ENCODE measurements at places on chromosomes 2 and 18. TPM values are rescaled to one million over a fixed set of nuclear protein-coding genes. Genes with fewer than 3 reads are reported as not detected.

DNA sequence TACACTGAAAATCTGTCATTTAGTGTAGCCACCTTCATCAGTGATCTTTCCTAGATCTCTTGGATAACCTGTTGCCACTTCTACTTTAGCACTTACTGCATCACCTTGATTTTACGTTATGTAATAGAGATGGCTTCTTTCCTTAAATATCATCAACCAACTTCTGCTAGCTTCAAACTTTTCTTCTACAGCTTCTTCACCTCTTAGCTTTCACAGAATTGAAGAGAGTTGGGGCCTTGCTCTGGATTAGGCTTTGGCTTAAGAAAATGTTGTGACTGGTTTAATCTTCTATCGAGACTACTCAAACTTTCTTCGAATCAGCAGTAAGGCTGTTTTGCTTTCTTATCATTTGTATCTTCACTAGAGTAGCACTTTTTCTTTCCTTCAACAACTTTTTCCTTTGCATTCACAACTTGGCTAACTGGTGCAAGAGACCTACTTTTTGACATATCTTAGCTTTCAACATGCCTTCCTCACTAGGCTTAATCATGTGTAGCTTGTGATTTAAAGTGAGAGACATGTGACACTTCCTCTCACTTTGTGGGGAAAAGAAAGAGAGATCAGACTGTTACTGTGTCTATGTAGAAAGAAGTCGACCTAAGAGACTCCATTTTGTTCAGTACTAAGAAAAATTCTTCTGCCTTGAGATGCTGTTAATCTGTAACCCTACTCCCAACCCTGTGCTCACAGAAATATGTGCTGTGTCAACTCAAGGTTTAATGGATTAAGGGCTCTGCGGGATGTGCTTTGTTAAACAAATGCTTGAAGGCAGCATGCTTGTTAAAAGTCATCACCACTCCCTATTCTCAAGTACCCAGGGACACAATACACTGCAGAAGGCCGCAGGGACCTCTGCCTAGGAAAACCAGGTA, 99.6 kb downstream of the ATL2 start:
- peak; percentile 24 for DNase-seq

GRCh38 chr2:221876016-221876415, 303.9 kb upstream of the EPHA4 start:
- DNase-seq, result no peak

DNA sequence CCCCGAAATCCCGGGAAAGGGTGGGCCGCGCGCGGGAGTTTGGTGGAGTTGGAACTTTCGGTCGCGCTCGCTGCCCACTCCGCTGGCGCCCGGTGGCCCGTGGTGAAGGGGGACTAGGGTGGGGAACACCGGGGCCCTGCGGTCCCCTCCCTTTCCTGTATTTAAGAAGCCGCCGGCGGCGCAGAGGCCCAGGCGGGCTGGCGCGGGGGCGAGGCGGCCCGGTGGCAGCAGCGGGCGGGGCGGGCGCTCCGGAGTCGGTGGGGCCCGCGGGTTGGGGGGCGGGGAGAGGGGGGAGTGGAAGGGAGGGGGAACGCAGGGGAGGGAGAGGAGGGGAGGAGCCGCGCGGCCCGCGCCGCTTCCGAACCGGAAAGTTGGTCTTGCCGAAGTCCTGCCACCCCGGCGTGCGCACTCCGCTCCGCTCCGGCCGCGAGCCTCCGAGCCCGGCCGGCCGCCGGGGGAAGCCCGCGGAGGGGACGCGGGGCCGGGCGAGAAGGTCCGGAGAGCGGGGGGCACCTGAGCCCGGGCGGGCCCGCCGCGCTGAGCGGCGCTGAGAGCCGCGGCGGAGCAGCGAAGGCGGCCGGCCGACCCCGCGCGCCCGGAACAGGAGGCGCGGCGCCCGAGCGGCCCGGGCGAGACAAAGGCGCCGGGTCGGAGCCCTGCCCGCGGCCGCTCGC, 425 bp upstream of the SALL3 start:
- no peak for DNase-seq

DNA sequence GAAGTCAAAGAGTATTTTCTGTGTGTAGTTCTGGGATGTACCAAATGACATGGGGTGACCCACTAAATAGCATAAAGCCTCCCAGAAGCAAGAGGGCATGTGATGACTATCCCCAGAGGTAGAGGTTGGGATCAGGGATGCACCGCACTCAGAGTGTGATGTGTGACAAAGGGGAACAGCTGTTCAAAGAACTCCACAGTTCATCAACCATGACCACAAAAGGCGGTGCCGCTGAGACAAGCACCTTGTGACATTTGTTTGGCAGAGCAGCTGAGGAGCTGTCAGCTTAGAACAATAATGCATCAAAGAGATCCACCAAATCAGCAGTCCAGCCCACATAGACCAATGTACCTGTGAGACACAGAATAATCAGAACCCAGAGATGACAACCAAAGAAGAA, 81.3 kb downstream of the VWC2L start:
- DNase-seq, result no peak

RFX8 gene
- 2.3 TPM for polyA plus RNA-seq

DNA sequence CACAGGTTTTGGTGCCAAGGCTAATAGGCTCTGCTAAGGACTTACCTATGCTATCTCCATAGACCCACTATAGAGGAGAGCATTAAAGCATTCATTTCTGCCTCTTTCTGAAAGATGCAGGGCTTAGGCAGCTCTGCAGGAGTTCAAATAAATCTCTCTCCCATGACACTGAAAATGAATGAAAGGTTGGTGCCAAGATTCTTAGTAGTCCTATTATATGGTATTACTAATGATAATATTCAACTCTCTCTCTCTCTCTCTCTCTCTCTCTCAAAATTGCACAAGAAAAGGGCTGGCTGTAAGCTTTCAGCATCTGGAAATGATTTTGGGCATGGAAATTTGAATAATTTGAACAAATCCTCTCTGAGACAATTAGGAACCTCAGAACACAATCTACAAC, 433.7 kb downstream of the MBD2 start:
- no peak for DNase-seq

DNA sequence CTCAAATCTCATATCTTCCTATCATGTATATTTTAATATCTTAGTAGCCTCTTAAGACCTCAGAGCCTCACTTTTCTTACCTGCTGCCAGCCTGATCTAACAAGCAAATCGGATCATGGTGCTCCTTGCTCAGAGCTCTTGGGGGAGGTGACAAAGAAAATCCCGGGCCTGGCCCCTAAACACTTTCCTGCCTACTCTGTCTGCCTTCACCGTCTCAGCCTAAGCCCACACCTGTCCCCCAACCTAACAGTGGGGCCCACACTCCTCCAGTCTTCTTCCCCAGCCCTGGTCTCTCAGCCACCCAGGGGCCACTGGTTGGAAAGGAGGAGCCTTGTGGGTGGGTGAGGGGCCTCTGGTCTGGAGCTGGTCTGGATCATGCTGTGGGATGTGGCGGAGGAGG, 207.3 kb downstream of the HAUS1 start:
- DNase-seq, result no peak

- DNase-seq, result no peak
Measured at GRCh38 chr2:227436436-227437174, 35.4 kb upstream of the AGFG1 start.

GRCh38 chr18:24346254-24346653, 51.4 kb downstream of the OSBPL1A start:
- DNase-seq, result no peak

GRCh38 chr18:70166668-70167067, 38.8 kb downstream of the RTTN start:
- no peak for DNase-seq

GRCh38 chr2:181176540-181176939, 196.1 kb downstream of the UBE2E3 start:
- DNase-seq, result no peak

- DNase-seq, result no peak
Measured at GRCh38 chr2:74119339-74119738, 28.4 kb downstream of the BOLA3 start.

DNA sequence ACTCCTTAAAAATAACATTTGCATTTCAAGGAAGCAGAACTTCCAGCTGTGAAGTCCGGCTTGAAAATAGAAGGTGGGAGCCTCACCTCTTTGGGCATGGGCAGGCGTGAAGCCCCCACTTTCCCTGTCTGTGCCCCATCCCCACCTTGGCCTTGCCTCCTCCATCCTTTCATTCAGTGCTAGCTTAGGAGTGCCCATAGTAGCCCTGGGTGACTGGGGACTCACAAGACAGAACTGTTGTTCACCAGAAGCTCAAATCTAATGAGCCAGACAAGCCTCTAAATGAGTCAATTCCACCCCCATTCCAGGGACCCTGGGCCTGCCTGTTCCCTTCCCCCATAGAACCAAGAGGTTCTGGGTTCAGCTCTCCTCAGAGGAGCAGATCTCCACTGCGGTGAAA, 20.0 kb downstream of the SPATA3 start:
- DNase-seq, result no peak

GNLY gene
- not detected for polyA plus RNA-seq

DNA sequence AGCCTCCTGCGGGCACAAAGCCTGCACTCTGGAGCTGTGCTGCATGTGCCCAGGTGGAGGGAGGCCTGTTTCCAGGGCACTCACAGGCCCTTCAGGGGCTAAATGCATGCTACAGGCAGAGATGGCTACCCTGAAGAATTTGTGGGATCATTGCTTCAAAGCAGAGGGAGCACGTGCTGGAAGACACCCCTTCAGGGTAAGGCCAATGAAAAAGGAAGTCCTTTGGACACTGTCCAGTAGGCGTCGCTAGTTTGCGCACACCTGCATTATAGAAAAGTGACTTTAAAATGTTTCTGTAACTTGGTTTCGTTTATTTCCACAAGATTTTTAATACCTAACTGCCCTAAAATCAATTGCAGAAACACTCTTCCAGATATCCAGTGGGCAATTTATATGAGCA, 325.3 kb downstream of the ZNF516 start:
- DNase-seq, result no peak

DNA sequence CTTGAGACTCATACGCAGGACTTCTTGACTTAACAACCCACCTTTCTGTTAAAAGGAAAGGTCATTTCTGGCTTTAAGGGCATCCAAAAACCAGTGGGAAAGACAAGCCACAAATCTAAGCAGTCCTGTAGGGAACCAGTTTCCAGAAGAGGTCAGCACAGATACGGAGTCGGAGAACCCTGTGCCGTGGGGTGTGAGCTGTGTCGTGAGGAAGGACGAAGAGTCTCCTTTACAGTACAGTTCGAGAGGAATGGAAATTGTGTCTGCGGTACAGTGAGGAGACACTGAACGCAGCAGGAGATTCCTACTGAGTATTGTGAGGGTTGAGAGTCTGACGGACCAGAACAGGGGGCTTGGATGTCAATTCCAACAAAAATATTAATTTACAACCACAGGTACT, 17.7 kb downstream of the SLC30A3 start:
- DNase-seq, result no peak

GRCh38 chr2:110874453-110875383, 142.3 kb downstream of the ACOXL start:
- DNase-seq, result no peak

CNTNAP5 gene
- polyA plus RNA-seq, result not detected

Measured in AG04450 (cell line).